SIG-M5 (cell line): ENCODE measurements at places on chromosomes 3 and 15.

DNA sequence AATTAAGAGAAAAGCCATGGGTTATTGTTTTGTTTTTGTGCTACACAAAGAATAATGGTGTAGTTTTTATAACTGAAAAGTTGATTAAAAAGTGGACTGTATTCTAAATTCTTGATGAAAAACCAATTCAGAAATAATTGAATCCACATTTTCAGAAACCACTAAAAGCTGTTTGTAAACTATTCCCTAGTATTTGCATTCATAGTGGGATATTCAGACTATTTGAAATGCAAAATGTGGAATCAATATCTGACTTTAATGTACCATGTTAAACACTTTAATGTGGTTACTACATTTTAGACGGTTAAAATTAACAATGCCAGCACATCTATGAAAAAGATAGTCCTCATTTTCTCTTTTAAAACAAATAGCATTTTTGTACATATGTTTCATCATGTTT is 104.6 kb downstream of the ZIC4 start:
- no peak for DNase-seq

DNA sequence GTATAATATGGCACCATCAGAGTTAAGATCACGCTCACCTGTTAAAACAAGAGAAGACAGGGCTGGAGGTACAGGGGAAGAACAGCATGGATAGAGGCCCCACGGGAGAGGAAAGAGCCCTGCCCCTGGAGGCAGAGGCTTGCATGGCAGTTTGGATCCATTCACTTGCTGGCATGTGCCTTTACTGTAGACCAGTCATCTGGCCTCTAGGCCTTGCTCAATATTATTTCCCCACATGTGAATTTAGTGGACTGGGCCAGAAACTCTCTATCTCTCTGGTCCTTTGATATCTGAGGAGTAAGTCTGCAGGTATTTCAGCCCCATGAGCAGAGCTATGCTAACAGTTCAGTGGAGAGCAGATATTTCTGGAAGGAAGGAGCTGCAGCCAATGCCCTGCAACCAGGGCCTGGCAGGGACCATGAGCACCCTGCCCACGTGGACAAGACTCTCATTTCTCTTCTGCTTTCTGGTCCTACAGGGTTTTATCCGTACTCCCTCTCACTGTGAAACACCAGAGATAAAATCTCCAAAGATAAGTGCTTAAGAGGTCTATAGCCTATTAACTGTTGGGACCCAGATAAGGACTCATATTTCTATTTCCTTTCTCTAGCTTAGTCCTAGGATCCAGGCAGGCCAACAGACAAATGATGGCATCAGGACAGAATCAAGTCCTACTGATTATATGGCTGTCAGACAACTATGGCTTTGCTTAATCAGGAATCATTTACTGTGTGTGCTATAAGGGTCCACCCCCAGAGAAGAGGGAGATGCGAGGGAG is 65.0 kb downstream of the CLDN11 start:
- no peak for DNase-seq

DNA sequence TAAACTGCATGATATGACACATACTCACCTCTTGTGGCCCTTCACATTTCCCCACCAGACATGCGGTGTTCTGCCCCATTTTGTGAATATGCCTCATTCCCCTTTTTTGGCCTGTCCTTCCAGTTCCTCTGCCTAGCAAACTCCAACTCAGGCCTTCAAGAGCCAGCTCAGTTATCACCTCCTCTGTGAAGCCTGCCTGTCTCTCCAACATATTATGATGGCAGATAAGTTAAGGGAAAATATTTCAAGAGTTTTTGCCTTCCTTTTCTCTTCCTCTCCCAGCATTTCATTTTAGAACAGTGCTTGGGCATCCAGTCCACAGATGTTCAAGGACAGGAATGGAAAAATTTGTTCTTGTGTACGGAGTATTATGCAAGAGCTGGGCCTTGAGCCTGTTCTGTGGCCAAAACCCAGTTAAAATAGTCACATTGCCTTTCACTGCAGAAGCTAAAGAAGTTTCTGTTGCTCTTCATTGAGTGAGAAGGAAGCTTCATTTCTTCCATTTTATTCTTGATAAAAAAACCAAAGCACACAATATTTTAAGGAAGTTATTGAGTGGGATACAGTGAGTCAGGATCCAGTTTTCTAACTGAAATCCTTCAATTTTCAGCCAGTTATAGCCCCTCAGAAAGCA is 192.0 kb downstream of the GHSR start:
- no peak for DNase-seq

DNA sequence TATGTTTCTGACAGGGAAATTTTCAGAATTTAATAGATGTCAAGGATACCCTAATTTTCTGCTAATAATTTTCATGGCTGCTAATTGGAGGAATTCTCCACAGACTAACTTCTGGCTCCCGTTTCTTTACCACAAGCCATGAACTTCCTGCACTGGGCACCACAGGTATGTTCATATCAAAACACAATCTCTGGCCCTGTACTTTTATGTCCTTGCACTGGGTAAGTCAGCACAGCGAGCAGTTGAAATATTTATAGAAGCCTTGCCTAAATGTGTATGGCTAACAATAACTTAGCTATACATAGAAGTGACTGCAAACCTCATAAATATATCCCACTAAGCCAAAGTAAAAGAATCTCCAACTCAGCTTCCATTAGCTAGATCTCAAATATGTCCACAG is 246.9 kb downstream of the ZIC1 start:
- DNase-seq = no peak

- no peak for DNase-seq
These were observed 1.0 kb upstream of the MYL3 start for GRCh38 chr3:46864061-46864881.

DNA sequence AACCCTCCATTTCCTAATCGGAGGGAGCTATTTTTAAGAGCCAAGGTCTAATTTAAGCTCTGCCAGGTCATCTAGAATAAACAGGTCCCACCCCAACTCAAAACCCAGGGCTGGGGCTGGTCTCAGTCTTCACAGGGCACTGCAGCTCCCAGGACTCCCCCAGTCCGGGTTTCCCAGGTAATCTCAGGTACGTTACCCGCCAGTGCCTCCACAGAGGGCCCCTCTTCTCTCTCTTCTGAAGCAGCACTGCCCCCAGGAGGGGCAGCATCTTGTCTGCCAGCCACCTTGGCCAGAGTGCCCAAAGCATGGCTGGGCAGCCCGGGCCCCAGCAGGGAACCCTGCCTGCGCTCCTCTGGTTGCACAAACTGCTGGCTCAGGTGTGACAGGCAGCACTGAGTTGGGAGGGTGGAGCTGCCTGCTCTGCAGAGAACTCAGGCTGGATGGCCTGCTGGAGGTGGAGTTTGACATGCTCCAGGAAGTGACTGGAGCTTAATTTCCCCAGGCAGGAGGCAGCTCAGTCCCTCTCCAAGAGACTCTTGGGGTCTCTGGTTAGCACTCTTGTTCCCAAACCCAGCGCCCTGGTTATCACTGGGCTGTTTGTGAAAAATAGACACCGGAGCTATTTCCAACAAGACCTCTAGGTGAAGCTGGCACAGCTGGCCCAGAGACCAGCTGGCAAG is at the start of gene PLA2G4F:
PLA2G4F (minus strand) TSS at position 394 of the 680 bp plus-strand sequence; CDS start at position 307, 87 bp downstream.
- no peak for DNase-seq

DNA sequence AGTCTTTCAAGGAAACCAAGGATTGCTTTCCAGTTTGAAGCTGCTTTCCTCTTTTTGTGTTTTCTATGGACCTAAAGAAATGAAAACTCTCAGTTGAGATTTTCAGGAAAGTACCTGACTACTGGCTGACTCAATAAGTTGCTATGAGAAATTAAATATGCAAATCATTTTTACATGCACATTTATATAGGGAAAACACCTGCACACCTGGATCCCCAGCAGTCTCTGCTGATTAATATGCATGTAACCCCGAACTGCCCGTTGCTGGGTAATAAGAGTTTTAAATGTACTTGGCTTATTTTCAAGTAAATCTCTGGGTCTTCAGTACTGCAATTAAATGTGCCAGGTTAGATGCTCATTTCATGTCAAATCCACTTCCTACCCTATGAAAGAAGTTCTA is 77.2 kb downstream of the KBTBD8 start:
- DNase-seq = no peak

- DNase-seq = no peak
These were observed 130.6 kb upstream of the FHIT start for GRCh38 chr3:61381745-61382392.

- DNase-seq = no peak
These were observed 135.0 kb downstream of the GREM1 start for GRCh38 chr15:32852771-32853170.

GRCh38 chr15:74217907-74218885 is 15.6 kb upstream of the STRA6 start:
- no peak for DNase-seq

DNA sequence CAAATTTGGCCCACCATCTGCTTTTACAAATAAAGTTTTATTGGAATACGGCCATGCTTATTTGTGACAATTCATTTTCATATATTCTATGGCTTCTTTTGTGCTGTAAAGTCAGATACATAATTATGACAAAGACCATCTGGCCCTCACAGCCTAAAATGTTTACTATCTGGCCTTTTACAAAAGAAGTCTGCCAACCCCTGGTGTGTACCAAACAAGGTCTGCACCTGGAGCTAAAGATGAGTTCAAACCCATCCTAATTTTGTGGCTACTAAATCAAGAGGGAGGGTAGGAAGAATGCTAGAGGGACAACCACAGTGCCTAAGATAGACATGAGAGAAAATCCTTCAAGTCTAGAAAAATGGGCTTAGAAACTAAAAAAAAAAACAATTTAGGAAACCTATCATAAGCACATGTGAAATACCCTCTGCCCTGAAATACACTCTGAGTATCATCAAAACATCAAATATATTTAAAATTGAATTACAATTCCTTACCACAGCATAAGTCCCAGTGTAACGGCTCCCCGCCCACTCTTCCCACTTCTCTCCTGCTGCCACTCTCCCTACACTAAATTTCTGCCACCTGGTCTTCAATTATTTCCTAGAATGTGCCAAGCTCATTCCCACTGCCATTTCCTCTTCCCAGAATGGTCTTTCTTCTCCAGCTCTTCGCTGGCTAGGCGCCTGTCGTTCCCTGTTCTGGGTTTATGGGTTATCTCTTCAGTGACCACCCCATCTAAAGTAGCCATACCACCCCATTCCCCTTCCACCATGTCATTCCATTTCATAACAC is 950.7 kb upstream of the CFAP20DC start:
- DNase-seq = no peak
